Activated CD4-positive, alpha-beta memory T cell treated with anti-CD3 and anti-CD28 coated beads, Interleukin-2, amount 10 ng/mL, durations not matched to agents 7 days and 5 days (primary cell): ENCODE measurements at places on chromosomes 12 and 14. TPM values are rescaled to one million over a fixed set of nuclear protein-coding genes. Genes with fewer than 3 reads are reported as not detected.

Gene SLC7A8
- total RNA-seq, result 0.93 TPM

Gene SDR9C7
- not detected for total RNA-seq

Gene DHRS4L2
- total RNA-seq, result 20.2 TPM

- no peak for DNase-seq
- no peaks in the 10 kb centered on the region for H3K36me3 ChIP-seq
- H3K4me1 ChIP-seq, result peaks cover 11% of the 10 kb centered on the region
- no peaks in the 10 kb centered on the region for H3K27me3 ChIP-seq
- no peak overlapping the region for H3K27ac ChIP-seq
Observed at GRCh38 chr14:103816991-103817390, 30.4 kb downstream of the PPP1R13B start.

DNA sequence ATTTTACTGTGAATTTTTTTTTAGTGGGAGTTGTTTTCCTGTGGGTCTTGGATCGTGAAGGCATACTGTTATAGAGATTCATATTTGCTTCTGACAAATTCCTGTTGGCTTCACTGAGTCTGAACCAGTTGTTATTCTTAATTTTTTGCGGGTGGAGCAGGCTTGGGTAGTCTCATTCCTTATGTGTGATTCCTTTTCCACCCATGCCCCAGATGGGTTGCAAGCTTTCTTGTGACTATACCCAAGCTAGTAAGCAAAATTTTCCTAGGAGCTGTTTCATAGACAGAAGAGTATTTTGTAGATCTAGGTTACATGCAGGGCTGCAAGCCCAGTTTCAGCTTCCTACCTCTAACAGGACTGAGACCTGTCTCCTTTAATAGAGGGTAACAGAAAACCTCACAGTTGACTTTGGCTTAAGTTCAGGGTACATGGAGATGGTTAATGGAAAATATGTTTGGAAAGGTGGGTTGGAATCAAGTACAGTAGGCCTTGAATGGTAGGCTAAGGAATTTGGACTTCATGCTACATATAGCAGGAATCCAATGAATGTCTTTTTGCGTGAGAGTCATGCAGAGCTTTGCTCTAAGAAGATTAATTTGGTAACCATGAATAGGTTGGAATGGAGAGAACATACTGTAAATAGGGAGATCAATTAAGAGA lies 29.0 kb downstream of the TRMT5 start:
- H3K27me3 ChIP-seq, result no peaks in the 10 kb centered on the region
- no peak overlapping the region for H3K27ac ChIP-seq
- H3K4me1 ChIP-seq, result peaks cover 9% of the 10 kb centered on the region

- H3K4me1 ChIP-seq, result no peaks in the 10 kb centered on the region
- no peaks in the 10 kb centered on the region for H3K36me3 ChIP-seq
- DNase-seq, result no peak
Observed at GRCh38 chr12:58372298-58372697, 430.9 kb downstream of the ATP23 start.
